ENCODE measurements at places on chromosomes 13 and 19.

DNA sequence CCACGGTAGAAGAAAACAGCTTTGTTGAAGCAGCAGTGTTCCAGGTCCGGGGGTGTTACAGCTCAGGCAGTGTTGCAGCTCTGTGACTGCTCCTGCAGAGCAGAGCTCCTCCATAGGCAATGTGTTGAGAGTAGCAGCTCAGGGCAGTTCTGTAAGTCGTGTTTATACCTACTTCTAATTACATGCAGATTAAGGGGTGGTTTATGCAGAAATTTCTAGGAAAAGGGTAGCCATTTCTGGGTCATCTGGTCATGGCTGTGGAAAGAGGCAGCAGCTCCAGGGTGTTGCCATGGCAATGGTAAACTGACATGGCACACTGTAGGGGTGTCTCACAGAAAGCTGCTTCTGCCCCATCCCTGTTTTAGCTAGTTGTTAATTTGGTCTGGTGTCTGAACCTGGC lies 316.4 kb downstream of the GPC5 start:
- no peak for DNase-seq

- DNase-seq = no peak
These were observed 1.2 kb downstream of the KCNRG start for GRCh38 chr13:50016444-50016843.

DNA sequence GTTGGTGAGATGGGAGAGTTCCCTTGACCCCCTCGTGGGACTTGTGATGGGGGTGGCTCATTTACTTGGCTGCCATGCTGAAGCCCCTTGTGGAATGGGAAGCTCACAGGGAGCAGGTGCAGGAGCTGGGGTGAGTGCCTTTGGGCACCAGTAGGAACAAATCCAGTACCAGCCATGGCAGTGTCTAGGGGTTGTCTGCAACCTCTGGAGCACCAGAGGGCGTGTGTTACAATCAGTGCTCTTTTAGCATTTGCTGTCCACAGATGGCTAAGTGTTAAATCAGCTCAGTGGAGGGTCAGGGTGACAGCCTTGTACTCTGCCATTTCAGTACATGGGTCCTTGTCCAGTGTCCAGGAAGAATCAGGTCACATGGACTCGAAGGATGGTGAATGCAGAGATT lies 75.6 kb downstream of the ATP8A2 start:
- no peak for DNase-seq

DNA sequence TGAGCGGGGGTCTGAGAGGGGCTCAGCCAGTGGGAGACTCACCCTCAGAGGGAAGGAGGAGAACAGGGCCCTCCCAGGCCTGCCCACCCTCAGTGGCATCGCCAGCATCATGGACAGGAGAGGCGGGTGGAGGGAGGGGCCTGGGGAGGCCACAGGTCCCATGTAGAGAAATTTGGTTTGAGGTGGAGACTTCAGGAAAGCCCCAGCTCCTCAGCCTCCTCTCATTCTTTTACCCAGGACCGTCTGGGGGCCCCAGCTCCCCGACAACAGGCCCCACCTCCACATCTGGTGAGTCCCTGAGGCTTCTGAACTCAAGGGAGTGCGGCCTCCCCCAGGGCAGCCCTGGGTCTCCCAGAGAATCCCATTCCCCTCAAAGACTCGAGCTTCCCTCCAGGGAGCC lies 3.1 kb downstream of the LILRB1 start:
- DNase-seq = no peak

DNA sequence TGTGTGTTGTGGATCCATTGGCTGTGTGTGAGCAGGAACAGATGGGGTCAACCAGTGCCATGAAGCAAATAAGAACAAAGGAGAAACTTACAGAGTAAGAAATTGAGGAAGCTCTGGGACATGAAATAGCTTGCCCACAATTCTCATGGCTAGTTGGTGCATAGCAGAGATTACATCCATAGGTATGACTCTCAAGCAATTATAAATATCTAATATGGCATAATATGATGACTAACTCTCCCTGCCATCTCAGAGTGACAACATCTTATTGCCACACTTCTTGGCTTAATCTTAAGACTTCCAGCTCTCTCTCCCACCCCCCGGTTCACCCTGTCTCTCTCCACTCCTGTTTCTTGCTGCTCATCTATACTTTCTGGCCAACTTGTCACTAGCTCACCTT lies 53.3 kb downstream of the OXGR1 start:
- DNase-seq = no peak

- DNase-seq = no peak
These were observed 10.5 kb downstream of the DDX39A start for GRCh38 chr19:14408491-14409145.

- no peak for DNase-seq
These were observed 174.5 kb downstream of the USP12 start for GRCh38 chr13:26996965-26997752.

GRCh38 chr13:24288870-24289269 lies 20.5 kb upstream of the C1QTNF9 start:
- DNase-seq = no peak

DNA sequence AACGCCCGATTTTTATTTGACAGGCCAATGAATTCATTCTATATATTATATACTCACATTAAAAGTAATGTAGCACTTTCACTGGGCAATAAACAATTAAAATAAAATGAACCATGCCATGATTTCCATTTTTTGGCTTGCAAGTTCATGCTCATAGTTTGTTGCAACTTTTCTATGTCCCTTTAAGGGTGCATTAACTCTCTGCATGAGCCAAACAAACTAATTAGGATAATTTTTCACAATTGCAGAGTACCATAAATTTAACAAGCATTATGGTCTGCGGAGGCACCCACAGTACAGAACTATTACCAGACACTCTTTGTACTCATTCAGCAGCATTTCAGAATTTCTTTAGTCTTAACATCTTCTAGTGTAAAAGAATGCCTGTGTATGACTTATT lies 1.4 kb downstream of the LHFPL6 start:
- no peak for DNase-seq

- DNase-seq = no peak
These were observed 28.8 kb upstream of the OXGR1 start for GRCh38 chr13:97023117-97023516.

- DNase-seq = peak; percentile 26
These were observed 44.3 kb downstream of the ZNF611 start for GRCh38 chr19:52690369-52691214.

- peak; percentile 70 for DNase-seq
These were observed 17.9 kb downstream of the BRSK1 start for GRCh38 chr19:55301459-55302317.

DNA sequence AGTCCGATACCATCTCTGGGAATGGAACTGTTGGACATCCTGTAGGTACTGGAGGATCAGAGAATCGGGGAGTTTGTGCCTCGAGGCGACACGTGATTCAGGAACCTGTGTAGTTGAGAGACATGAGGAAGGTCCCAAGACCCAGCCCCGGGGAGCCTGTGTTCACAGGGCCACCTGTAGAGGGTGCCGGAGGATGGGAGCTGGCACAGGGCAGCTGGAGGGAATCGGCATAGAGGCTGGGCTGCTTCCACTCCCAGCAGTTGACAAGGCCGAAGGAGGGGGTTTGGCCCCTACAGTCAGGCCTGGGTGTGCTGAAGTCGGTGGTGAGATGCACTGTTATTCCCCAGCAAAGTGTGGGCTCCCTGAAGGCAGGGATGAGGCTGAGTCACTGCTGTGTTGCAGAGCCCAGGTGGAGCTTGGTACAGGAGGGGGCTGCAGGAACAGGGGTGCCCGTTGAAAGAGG lies 2.5 kb upstream of the ISYNA1 start:
- DNase-seq = peak; percentile 12

DNA sequence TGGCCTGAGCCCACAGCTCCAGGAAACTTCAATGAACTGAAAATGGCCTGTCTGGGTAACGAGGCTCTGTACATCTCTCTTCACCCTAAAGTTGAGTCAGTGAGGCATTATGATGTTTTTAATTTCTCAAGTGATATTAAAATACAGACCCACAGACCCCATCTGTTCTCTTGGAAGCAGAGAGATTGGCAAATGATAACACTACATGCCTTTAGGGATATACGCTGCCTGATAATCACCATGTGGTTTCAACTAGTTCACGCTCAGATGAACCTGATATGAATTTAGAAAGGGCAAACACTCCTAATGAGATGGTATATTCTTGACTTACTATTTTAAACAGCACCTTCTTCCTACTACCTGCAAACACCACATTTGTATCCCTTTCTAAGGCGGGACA lies 127.5 kb downstream of the RFC3 start:
- DNase-seq = no peak

GRCh38 chr19:447816-448560 lies 12.8 kb downstream of the SHC2 start:
- DNase-seq = no peak

DNA sequence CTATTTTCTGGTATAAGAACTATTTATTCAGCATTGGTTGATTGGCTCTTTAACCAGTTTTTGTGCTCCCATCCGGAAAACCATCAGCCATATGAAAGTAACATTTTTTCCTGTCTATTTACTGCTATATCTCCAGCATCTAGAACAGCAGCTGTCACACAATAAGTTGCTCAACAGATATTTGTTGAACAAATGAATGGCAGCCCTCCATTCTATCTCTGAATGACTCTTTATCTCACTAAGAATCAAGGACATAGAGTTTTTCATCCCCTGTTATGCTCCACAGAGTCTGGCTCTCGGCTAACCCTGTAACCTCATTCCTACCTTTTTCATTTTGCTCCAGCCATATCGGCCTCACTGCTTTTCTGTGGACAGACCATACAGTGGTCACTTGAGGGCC lies 145.5 kb downstream of the SLITRK6 start:
- DNase-seq = no peak

- no peak for DNase-seq
These were observed 22.2 kb upstream of the LRP3 start for GRCh38 chr19:33171916-33172359.

- no peak for DNase-seq
These were observed 26.9 kb downstream of the RFX1 start for GRCh38 chr19:13979244-13979615.

- no peak for DNase-seq
These were observed 132.2 kb downstream of the KATNAL1 start for GRCh38 chr13:30175166-30175565.

DNA sequence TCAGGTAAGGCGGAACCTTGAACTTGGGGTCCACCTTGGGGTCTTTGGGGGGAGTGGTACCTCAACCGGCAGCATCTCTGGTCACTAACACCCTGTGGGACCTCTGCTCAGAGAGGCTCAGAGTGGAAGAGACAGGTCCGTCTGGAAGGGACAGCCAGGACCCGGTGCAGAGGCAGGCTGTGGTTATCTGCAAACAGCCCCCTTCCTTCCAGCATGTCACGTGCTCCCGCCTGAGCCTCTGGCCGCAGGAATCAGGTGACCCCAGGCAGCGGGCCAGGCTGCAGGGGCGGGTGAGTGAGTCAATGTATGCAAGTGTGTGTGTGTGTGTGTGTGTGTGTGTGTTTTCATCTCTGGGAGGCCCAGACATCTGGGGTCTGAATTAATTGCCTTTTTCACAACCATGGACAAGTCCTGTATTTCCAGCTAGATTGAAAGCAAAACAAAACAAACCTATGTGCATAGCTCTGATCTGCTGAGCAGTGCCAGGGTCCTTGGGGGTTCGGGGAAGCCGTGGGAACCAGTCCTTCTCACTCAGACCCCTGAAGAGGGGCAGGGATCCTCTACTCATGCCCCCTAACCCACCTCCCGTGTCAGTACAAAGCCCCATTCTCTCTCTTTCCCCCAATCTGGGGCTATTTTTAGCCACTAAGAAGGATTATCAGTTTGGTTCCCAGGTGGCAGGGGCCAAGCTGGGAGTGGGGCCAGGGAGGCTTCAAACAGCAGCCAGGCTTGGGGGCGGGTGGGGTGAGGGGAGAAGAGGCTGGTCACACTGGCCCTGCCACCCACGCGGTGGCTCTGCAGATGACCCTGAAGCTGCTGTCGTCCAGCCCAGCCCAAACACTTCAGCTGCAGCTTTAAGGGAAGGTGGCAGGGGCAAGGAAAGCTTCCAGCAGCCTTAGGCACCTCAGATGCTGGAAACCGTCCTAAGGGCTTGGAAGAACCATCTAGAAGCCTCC lies 31.4 kb downstream of the CERS4 start:
- DNase-seq = peak; percentile 35

GRCh38 chr13:32594157-32594738 lies 8.0 kb downstream of the PDS5B start:
- DNase-seq = no peak

GRCh38 chr13:60273971-60274527 lies 110.3 kb upstream of the DIAPH3 start:
- DNase-seq = no peak

GRCh38 chr19:46133101-46133627 lies 8.7 kb upstream of the IGFL3 start:
- no peak for DNase-seq

GRCh38 chr13:42971691-42972347 lies 20.2 kb downstream of the EPSTI1 start:
- no peak for DNase-seq

DNA sequence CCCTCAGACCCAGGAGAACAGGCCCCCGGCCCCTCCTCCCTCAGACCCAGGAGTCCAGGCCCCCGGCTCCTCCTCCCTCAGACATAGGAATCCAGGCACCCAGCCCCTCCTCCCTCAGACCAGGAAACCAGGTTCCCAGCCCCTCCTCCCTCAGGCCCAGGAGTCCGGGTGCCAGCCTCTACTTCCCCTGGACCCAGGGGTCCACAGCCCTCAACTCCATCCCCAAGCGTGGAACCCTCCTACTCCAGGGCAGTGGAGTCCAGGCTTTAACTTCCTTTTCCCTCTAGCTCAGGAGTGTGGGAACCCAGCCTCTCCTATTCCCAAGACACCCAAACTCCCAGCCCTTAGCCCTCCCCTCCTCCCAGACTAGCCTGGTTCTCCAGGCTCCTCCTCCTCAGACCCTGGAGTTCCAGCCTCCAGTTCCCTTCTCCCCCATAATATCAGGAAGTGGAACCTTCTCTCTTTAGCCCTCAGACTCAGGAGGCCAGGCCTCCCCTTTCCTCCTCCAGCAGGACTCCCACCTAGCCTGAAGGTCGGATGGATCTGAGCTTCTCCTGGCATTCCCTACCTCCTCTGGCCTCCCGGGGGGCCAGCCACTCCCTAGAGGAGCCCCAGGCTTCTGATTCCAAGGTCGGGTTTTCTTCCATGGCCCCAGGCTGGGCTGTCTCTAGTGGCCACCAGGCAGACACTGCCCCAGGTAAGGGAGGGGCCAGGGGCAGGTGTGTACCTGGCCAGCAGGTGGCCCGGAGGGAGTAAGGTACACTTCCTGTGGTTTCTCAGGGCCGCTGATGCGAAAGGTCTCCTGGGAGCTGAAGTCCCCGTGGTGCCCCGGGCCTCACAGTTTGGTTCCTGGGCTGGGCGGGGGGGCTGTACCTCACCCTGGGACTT lies at the start of gene TMC4:
TSS of gene TMC4 (minus strand) at position 690 of the 888 bp plus-strand sequence. CDS start at position 647, 43 bp downstream.
- no peak for DNase-seq

DNA sequence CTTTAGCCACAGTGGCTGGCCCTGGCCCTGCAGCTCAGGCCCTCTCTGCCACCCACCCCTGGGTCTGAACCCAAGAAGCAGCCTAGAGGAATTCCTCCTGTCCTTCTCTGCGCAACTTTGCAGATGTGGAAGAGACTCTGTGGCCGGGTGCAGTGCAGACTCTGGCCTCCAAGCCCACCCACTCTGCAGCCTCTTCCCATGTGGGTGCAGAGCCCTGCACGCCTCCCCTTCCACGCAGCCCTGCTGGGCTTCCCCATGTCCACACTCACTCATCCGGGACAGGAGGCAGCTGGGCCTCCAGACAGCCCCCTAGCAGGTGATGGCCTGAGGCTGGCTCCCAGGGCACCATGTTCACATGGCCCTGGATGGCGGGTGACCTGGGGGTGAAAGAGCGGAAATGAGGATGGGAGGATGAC lies 2.5 kb downstream of the TEX29 start:
- no peak for DNase-seq

- no peak for DNase-seq
These were observed 18.5 kb downstream of the PPP1R12C start for GRCh38 chr19:55098716-55099556.

- no peak for DNase-seq
These were observed 116.6 kb upstream of the UQCRFS1 start for GRCh38 chr19:29329460-29330134.

GRCh38 chr19:16417660-16418596 lies 53.8 kb downstream of the EPS15L1 start:
- DNase-seq = no peak
